Hematopoietic multipotent progenitor cell treated with erythropoietin and hydrocortisone succinate and interleukin-3 and kit ligand, for 8 days (in vitro differentiated cells): ENCODE measurements at places on chromosomes 7 and 10.

DNA sequence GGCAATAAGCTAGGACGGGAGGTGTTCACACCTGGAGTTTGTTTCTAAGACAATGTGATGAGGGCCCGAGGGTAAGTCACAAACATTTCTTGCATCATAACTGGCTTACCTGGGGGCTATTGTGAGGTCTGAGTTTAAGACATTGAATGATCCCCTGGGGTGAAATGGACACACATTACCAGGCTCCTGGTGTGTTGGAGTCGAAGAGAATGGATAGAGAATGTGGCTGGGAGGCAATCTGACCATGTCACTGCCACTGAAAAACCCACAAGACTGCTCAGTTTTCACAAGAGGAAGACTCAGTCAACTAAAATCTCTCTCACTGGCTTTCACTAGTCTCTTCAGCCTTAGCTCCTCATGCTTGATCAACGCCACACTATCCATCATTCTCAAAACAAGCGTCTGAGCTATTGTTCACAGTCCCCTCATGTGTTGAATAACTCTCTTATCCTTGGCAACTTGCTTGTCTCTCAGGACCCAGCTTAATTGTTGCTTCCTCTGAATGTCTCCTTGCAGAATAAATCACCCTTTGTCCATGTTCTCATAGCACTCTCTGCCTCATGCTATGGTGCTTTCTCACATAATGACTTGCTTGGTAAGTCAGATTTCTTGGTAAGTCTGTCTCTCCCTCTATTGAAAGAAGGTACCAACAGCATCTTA, at the start of gene C10orf120:
TSS of gene C10orf120 (minus strand) at position 51 of the 660 bp plus-strand sequence. CDS start 56 bp downstream, outside the sequence.
- no peak for DNase-seq

DNA sequence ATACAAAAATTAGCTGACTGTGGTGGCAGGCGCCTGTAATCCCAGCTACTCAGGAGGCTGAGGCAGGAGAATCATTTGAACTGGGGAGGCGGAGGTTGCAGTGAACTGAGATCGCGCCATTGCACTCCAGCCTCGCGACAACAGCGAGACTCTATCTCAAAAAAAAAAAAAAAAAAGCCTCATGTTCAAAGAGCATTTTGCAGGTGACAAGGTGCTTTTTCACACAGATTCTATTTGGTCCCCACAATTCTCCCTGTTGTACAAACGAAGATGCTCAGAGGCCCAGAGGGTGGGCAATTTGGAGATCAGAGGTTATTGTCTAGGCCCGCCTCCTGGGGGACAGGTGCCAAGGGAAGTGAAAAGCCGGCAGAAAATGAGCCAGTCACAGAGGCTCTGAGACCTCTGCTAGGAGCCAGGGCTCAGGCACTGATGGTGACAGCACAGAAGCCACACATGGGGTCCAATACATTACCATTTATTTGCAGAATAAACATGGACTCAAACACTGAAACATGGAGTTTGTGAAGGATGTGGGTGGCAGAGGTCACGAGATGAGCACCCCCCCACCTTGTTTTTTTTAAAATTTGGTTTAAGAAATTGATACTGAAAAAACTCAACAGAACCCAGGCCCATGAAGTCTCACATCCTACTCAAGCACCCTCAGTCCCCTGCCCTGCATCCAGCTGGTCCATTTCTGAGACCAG, 882 bp upstream of the GAL3ST4 start:
- DNase-seq: no peak

DNA sequence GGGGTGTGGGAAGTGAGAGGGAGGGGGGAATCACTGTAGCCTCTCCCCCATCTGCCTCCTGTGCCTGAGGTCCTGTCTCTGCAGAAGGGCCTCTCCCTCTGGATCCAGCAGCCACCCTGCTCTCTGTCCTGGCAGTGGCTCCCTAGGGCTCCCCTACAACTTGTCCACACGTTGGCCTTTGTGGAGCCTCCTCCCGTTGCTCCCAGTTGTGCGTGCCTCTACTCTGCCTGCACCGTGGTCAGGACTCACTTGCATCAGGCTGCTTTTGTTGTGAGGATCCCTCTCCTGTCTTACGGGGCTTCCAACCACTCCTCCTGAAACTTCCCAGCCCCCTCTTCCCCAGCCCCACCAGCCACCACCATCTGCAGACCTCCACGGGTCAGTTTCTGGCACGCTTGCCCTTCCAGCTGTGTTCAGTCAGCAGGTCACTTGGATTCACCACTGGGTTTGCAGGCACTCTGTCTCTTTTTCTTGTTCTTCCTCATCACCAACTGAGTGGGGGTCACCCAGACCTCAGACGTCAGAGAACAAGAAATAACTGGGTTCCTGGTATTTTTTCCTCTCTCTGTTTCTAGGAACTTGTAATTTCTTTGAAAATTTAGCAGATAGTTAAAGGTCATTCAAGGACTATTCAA, 62.3 kb downstream of the RAMP3 start:
- no peak for DNase-seq

GRCh38 chr10:132806110-132806509, 20.2 kb upstream of the NKX6-2 start:
- no peak for DNase-seq

GRCh38 chr7:37920849-37921805, 687 bp downstream of the EPDR1 start:
- DNase-seq: peak; percentile 95

GRCh38 chr7:12713625-12714378, 26.4 kb downstream of the ARL4A start:
- DNase-seq: no peak

GRCh38 chr7:138876326-138876725, 78.3 kb upstream of the ATP6V0A4 start:
- DNase-seq: no peak

DNA sequence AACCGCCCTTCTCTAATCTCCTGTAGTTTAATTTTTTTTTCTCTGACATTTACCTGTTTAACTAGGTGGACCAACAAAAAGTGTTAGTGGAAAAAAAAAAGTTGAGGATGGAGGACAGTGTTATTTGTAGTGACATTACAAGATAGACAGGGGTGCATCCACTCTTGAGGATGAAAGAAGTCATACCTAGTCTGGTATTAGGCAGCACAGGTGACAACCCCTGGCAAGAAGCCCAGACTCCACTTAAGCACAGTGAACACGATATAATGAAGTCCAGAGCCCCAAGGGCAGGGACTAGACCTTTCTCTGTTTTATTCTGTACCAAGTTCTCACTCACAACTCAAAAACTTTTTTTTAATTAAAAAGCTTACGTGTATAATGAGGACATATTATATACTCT, 268.4 kb downstream of the GPR37 start:
- no peak for DNase-seq

- no peak for DNase-seq
These were observed 44.6 kb downstream of the TMEM168 start for GRCh38 chr7:112745635-112746034.

DNA sequence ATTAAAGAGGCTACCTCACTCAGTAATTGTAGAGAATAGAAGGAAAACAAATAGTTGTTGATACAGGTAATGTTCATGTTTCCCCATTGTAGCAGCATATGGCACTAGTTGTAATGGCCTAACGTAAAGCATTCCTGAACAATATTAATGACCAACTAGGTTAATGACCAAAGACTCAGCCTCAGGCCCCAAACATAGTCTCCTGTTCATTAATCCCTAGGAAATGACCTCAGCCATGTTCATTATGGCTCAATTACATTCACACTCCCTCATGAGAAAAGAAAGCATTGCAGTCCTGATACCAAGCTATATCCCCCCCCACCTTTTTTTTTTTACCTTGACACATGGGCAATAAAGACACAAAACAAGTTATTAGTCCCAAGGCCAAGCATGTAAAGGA, 12.7 kb downstream of the FRMD4A start:
- DNase-seq: no peak
